ENCODE measurements at places on chromosomes 7 and 10.

DNA sequence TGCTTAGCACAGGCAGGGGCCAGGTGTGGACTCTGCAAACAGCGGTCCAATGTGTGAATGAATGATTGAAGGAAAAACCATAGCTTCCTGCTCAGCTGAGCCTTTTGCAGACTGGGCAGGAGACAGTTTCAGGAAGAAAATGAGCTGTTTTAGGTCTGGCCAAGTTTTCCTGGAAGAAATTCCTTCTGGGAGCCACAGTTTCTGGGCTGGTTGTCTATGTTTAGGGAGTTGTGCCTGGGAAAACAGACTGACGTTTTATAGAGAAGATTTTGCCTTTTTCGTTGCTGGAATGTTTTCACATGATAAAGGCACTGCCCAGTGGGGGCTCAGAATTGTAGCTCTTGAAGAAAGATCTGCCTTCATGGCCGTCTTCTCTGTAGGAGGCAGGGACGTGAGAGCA is 255.1 kb downstream of the CCSER2 start:
- no peak for DNase-seq

DNA sequence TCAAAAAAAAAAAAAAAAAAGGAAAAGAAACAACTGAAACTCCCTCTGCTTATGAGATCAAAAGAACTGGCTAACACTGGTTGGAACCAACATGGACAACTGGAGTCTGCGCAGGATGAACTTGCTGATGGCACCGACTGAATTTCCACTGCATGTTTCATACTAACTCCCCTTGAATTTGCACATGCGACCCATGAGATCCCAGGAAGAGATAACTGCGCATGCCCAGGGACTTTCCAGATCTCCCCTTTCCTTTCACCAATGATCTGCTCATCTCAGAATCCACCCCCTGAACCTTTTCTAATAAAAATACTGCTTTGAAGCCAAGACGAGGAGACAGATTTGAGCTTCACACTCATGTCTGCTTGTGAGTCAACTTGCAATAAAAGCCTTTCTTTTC is 20.7 kb downstream of the LBX1 start:
- DNase-seq, result no peak

DNA sequence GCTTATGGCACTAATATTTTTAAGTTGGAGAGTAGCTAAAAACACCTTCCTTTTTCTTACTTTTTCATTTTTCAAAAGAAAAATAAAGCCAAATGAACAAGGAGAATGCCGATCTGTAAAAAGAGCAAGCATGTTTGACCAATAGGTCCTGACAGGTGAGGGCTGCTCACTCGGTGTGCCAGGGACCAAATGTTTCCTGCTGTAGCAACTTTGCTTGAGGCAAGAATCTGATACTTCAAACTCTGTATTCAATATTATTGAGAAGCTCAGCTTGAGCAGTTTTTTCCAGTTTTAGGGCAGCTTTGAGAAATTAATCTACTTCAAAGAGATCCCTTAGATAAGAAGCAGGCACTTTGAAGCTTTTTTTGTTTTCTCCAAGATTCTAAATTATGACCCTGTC is 298.1 kb downstream of the BICC1 start:
- DNase-seq, result no peak

DNA sequence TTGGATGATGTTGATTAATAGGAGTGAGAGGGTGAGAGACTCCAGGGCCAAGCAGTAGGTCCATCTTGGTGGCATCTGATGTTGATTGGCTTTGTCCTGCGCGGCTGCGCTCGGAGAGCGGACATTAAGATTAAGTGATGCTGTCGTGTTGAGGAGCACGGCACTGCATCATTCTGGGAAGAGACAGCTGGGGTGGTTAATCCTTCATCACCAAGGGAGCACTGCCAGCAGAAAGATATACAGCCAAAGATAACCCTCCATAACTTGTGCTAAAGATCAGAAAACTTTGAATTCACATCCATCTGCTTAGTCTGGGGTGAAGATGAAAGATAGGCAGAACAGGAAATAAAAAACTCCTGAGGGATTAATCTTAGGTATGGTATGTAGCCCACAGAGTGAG is 208.3 kb downstream of the LRMDA start:
- DNase-seq, result no peak

- DNase-seq, result no peak
Measured at GRCh38 chr10:119003572-119004289, 25.8 kb upstream of the NANOS1 start.

DNA sequence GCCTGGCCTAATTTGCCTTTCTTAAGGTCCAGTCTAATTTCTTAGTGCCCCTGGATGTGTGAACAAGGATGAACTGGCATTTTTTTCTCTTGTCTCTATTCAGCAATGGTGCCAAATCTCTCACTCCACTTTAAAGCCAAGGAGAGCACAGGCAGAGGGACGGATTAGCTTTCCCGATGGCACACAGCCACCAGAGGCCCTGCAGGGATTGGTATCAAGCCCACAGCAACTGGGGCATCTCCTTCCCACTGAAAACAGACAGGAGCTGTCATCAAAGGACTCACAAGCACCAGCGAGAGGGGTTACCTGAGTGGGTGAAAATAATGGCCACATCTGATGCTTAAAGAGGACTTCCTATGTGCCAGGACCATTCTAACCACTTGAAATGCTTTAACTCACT is 83.1 kb downstream of the ITIH5 start:
- no peak for DNase-seq

DNA sequence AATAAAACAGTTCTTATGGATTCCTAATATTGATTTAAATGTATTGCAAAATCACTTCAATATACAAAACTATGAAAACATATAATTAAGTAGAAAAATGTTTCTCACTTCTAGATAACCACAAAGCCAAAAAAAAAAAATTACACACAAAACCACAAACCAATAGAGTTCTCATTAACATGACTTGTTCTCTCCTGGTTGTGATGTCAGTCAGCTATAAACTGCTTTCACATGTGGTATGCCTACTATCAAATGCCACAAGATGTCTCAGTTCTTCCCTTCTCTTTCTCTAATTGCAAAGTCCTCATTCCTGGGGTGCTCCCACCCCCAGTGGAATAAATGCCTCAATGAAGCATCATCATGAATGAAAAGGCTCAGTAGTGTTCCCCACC is 16.6 kb downstream of the GNAI1 start:
- DNase-seq, result no peak

- no peak for DNase-seq
Measured at GRCh38 chr10:74021248-74022055, 23.5 kb downstream of the VCL start.

Data from stimulated activated CD4-positive, alpha-beta T cell treated with anti-CD3 and anti-CD28 coated beads, TNF-alpha, amount 100 ng/mL, for 4 hours (primary cell).